Activated gamma-delta T cell treated with Interleukin-2 at 50 U/mL for 16 hours (primary cell): ENCODE measurements at places on chromosomes 5 and 9.

GRCh38 chr5:1498623-1499416 lies 24.9 kb downstream of the LPCAT1 start:
- DNase-seq: no peak

DNA sequence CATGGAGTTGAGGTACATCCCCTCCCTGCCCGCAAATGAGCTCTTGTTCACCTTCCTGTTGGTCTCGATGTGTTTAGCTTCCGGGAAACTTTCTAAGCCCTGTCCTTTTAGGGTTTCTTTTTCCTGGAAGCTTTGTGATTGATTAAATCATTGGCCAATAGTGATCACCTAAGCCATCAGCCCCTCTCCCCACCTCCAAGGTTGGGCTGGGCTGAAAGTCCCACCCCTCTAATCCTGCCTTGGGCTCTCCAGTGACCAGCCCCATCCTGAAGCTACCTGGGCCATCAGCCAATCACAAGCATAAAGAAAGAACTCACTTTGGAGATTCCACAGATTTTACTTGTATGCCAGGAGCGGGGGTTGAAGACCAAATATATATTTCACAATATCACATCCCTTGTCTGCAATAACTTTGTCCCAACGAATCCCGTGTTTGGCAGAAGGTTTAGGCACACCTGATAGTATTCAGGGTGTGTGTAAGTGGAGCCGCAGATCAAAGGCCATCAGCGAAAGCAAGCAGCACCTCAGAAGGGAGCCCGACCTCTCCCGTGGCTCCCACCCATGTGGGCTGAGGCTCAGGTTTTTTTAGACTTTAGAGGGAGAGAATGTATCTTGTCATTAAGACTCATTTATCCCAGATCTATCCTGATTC lies 20.4 kb downstream of the ROPN1L start:
- DNase-seq: no peak

- DNase-seq: no peak
Measured at GRCh38 chr9:107488375-107489143, 1.0 kb downstream of the KLF4 start.

- no peak for DNase-seq
Measured at GRCh38 chr9:91295357-91295756, 66.4 kb downstream of the AUH start.

GRCh38 chr9:131101207-131101964 lies 5.1 kb downstream of the AIF1L start:
- no peak for DNase-seq
